ENCODE measurements at places on chromosomes 5 and 9. TPM values are rescaled to one million over a fixed set of nuclear protein-coding genes. Genes with fewer than 3 reads are reported as not detected.

Gene OBP2B
- total RNA-seq, result not detected

Gene SLC36A1
- 117 TPM for total RNA-seq

Gene MZB1
- not detected for total RNA-seq

Gene AK8
- 0.44 TPM for total RNA-seq

Gene BTNL3
- not detected for total RNA-seq

Gene TERT
- total RNA-seq, result 2.9 TPM

Gene LRRC70
- 0.91 TPM for total RNA-seq

Gene DHX29
- total RNA-seq, result 22.9 TPM

Gene DAP
- total RNA-seq, result 38.5 TPM

Gene PPIP5K2
- 134 TPM for total RNA-seq

Gene CDKN2B-AS1
- not detected for total RNA-seq

Gene ZNF454
- total RNA-seq, result 9.3 TPM

Gene PDE8B
- total RNA-seq, result 1.1 TPM

Gene BHMT
- 20.4 TPM for total RNA-seq

Gene PDCD1LG2
- not detected for total RNA-seq

Gene ANKRD20A1
- total RNA-seq, result not detected

Gene HTR1A
- total RNA-seq, result 1.2 TPM

Gene CCL28
- 1.1 TPM for total RNA-seq
